ENCODE measurements at places on chromosomes 13 and 19.

- no peak for DNase-seq
These were observed 1741.5 kb downstream of the PCDH9 start for GRCh38 chr13:65488606-65489005.

- DNase-seq: no peak
These were observed 1.5 kb downstream of the C3 start for GRCh38 chr19:6718741-6719539.

GRCh38 chr13:39897636-39898035 lies 242.2 kb downstream of the COG6 start:
- DNase-seq: no peak

GRCh38 chr19:17109962-17110598 lies 34.5 kb downstream of the MYO9B start:
- peak; percentile 84 for DNase-seq

- no peak for DNase-seq
These were observed 10.4 kb downstream of the GP6 start for GRCh38 chr19:55027472-55028337.

DNA sequence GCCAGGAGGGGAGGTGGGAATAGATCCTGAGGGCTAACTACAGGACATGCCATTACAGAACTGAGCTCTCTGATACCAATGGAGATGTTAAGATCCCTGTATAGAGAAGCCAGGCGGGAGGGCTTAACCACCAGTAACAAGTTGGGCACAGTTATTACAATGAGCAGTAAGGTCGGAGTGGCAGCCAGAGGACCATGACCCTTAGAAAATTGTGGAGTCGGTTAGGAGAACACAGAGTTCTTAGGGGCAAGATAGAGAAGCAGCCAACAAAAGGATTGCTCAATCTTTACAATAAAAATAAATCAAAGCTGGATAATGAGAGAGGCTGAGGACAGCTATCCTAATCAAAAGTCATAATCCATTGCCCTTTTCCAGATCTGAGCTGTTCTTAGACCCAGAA lies 10.4 kb downstream of the CPB2 start:
- DNase-seq: no peak

DNA sequence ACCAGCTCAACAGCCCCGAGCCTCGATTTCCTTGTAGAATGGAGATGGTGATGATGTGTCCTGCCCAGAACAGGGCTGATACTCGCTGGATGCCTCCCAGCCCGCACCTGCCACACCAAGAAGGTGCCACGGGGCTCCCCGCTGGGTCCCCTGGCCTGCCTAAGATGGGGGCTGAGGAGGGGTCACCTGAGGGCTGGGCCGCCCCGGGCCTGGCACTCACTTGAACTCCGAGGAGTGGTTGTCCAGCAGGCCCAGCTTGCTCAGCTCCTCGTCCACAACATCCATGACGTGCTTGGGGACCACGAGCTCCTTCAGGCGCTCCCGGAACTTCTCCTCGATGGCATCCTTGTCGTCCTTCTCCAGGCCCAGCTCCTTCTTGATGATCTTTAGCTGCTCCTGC lies 14.4 kb downstream of the LONP1 start:
- DNase-seq: peak; percentile 17

DNA sequence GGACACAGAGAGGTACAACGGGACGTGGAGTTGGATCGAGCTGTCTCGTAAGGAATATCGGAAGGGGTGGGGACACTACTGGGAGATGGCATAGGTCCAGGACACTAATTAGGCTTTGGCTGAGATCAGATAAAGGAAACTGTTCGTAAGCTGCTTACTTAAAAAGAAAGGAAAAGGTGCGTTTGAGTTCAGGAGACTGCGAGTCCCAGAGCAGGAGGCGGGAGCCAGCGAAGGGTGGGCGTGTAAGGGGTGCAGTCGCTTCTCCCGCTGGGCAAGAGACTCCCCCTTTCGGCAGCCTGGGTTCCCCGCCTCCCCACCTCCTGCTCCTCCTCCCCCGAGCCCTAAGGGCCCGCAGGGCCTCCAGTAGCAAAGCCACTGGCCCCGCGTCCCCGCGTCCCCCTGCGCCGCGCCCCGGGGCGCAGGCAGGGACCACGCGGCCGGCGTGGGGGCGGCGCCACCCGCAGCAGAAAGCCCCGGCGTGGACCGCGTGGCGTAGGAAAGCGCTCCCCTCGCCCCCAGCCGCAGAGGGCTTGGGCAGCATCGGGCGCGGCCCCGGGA lies 547 bp downstream of the ABCC4 start:
- peak; percentile 83 for DNase-seq

GRCh38 chr19:4976401-4977298 lies 7.7 kb downstream of the KDM4B start:
- peak; percentile 64 for DNase-seq

DNA sequence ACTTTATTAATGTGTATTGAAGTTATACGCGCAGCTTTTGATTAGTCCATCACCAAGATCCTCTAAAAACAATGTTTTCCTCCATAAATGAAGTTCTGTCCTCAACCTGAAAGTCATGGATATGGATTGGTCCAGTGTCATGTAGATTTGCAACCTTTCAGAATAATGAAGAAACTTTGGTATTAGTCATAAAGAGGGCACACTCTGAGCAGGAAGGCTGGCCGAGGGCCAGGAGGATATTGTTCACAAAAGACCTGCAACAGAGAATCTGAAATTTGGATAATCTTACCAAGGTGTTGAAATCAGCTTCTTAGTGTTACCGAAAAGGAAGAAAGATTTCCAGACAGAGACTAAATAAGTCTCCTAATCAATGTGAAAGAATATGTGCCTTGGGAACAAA lies 20.7 kb downstream of the CLDN10 start:
- no peak for DNase-seq

- DNase-seq: no peak
These were observed 458.3 kb downstream of the COG6 start for GRCh38 chr13:40113643-40114304.

DNA sequence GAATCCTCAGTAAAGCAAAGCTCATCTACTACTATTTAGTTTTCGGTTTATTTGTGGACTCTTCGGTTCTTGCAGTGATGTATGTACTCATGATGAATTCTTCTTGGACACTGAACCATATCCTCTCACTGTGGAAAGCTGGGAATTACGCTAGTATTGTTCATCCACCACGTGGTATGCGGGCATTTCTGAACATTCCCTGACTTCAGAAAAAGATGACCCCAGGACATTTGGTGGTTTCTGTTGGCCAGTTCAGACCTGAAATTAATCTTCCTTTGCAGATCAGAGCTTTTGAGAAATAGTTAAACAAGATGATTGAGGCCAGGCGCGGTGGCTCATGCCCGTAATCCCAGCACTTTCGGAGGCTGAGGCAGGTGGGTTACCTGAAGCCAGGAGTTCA lies 25.3 kb upstream of the FBN3 start:
- no peak for DNase-seq

DNA sequence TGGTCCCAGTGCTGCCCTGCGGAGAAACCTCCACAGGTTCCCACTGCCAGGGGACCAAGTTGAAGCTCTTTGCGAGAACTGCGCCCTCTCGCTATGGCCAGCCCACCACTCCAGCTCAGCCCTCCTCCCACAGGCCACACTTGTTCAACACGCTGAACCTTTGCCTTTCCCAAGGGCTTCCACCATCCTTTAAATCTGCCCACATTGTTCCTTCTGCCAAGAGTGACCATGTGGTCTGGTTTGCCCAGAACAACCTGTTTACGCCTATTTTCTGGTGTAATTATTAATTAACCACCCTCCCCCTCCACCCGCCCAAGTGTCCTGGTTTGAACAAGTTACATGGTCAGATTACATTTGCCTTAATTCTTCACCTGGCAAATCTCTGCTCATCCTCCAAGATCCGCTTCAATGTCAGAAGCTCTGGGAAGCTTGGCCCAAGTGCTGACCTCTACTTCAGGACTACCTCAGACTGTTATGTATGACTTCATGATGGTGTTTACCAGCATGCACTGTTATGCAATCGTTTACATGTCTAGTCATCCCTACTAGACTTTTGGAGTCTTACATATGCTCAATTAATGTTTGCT lies 12.0 kb upstream of the USP12 start:
- DNase-seq: no peak

- DNase-seq: no peak
These were observed 477.3 kb downstream of the TSHZ3 start for GRCh38 chr19:30871979-30872378.

- no peak for DNase-seq
These were observed 6.2 kb downstream of the ILF3 start for GRCh38 chr19:10660346-10660745.

GRCh38 chr13:48908381-48909055 lies 67.2 kb upstream of the FNDC3A start:
- DNase-seq: no peak

DNA sequence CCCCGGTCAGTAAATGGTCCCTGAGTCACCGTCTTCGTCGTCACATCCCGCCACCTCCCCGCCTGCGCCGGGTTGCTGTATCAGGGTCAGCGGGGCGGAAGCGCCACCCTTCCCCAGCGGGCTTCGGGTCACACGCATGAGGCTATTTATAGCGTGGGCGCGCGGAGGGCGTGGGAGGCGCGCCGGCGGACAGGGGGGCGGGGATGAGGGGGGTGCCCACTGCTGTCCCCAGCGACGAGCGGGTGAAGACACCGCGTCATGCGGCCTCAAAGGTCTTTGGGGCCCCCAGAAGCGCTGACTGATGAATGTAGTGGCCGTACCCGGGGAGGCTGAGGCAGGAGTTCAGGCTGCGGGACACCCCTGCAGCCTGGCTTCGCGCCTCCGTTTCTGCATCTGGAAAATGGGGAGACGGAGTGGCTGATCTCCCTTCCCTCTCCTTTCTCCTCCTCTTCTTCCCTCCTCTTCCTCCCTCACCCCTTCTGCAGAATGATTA lies 7.9 kb downstream of the UNC13A start:
- DNase-seq: peak; percentile 86

All from GM20000 (cell line).